Omental fat pad (tissue), 4 donors: ENCODE measurements at places on chromosomes 12 and 14.
A peak's percentile ranks its signal among the peaks of the same experiment; 100 is the strongest.

DNA sequence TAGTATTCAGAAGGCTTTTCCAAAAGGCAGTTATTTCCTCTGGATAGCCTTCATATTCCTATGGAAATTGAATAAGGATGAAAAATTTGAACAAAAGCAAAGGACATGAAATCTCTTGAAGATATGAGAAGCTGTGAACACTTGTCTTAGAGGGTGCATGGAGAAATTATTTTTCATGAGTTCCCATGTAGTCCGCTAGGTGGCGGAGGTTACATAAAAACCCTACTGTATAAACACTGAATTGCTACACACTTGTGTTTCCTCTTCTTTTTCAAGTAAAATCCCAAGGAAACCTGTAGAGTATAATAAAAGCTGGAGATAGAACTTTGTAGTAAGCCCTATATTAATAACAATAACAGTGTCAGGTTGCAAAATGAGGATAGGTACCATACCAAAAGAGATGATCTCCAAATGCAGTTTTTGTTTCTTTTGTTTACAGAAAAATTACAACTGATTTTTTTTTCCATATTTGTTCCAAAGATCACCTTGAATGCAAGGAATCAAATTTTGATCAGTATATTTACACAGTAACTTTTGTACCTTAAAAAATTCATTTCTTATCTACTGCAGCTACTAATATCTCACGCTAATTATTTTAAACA, 37.8 kb upstream of the OR4E1 start:
- DNase-seq = no peak

DNA sequence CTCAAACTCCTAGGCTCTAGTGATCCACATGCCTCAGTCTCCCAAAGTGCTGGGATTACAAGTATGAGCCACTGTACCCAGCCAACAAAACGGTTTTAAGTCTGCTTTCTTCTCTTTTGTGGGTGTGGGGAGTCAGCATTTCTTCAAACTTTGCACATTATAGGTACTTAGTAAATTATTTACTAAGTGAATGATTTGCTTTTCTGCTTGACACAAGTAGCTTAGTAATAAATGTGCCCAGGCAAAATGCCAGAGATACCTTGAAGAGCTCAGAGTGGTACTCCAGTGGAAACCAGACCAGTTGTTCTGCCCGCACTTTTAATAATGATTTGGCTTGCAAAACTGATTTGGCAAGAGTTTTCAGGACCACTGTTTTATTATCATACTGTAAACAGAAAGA, 15.0 kb downstream of the DEPDC4 start:
- no peak for DNase-seq

DNA sequence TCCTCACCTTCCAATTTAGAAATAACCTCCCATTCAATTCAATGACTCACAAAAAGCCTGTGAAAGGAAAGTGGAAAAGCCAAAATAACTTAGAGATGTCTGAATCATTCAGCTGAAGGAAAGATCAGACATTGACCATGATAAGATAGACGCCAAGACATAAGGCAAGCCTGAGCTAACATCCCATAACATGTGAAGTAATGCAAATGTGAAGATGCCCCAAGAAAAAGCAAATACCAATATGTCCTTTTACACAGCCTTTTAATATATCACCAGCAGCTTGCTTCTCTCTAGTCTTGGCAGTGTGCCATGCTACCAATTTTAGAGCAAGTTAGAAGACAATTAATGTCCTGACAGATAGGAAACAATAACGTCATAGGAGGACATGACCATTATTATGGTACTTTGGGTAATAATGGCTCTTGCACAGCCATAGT, 2.4 kb upstream of the NUMB start:
- no peak for DNase-seq

- peak; percentile 52 for DNase-seq
Observed at GRCh38 chr12:115916910-115917668, 360.4 kb downstream of the MED13L start.

DNA sequence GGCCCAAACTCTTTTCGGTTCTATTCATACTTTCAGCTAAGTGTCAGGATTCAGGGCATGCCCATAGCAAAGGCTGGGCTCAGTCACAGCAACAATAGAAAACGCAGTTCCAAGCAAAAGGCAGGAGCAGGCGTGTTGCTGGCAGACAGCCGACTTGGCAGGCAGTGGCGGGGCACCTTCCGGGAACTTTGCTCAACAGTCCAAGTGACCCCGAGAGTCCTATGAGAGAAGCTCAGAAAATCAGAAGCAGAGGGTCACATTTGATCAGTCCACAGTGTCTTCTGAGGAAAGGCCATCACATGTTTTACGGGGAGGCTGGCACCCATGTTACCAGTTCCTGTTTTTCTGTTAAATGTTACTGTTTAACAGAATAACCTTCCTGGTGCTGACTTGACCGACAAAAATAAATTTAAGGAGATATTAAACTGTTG, 115.0 kb downstream of the DACT1 start:
- DNase-seq = peak; percentile 37

GRCh38 chr14:85010186-85010585, 519.8 kb upstream of the FLRT2 start:
- no peak for DNase-seq

GRCh38 chr14:51786227-51786626, 74.2 kb upstream of the GNG2 start:
- no peak for DNase-seq

GRCh38 chr12:118023301-118023860, 6.9 kb downstream of the RFC5 start:
- DNase-seq = no peak

DNA sequence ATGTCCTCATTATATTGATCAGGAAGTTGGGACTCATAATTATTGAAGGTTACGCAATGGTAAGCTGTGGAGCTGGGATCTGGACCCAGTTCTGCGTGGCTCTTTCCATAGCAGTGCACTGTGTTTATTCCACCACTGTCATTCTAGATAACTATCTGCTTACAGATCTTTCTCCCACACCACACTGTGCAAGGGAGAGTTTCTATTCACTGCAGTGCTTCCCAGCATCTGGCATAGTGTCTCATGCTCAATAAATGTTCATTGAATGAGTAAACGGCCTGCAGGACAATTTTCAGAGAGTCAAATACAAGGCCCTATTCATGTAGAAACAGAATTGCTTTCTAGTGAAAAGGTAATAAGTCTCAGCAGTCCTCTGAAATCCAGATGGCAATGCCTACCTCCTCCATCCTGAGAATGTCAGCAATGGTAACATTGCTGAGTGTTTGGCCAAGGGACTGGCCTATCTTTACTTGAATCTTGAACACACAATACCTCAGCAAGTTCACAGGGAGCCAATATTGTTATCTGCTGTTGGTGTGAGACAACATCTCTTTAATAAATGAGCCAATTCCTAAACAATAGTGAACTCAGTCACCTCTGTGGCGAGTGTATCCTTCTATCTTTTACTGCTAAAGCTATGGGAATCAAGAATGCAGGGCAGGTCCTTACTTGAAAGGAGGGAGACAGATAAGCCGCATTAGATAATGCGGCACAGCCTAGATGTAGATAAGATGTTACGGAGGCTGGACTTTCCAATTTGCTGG, 332.4 kb upstream of the PRICKLE1 start:
- DNase-seq = no peak

GRCh38 chr14:51059032-51059431, 35.9 kb downstream of the TRIM9 start:
- no peak for DNase-seq

GRCh38 chr14:89620436-89620835, 203.4 kb upstream of the FOXN3 start:
- no peak for DNase-seq

GRCh38 chr14:49526101-49526500, 60.1 kb downstream of the RPS29 start:
- no peak for DNase-seq

- no peak for DNase-seq
Observed at GRCh38 chr12:51349026-51349425, 2.5 kb upstream of the CELA1 start.

DNA sequence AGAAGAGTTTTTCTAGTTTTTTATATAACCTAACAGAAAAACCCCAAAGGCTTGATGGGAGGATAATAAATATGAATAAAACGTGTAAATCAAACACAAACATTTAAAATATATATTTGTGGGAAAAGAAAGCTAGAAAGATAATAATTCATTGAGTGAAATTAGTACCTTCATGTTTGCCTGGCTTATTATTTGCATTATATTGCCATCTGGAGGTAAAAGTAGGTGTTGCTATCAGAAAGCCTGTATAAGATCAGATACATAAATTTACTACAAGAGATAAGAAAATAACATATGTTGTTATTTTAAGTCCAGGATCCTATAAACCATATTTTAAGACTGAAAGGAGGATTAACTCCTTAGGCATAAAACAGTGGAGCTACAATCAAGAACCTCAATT, 77.7 kb downstream of the NTS start:
- DNase-seq = no peak

DNA sequence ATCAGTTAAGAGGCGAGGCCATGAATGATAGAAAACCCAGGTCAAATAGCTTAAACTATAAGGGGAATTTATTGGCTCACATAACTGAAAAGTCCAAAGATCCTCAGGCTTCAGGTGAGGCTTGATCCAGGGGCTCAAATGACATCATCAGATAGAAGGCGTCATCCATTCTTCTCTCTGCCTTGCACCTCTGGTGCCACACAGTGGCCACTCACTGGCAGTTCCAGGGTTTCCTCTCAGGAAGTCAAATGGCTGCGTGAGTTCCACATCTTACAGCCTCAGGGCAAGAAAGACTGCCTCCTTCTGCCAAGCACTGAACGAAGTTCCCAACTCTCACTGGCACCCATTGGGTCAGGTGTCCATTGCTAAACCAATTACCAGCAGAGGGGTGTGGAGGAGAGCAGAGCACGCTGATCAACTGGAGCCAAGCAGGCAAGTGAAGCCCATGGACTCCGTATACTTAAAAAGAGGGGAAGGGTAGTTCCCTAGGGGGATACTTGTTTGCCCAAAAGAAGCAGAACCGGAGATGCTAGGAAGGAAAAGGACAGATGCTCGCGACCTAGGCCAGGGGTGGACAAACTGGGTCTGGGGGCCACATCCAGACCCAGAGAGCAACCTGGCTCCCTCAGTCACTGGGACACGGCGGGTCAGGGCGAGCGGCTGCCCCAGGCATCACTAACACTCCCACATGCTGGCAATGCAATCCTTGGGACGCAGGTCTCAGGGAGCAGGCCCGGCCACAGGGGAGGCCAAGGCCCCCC, 69.3 kb downstream of the SERPINA3 start:
- DNase-seq = no peak

GRCh38 chr14:80434574-80435321, 223.4 kb upstream of the DIO2 start:
- DNase-seq = no peak

- no peak for DNase-seq
Observed at GRCh38 chr12:7023114-7023513, 4.8 kb upstream of the LPCAT3 start.

GRCh38 chr12:18696971-18697602, 40.7 kb downstream of the PLCZ1 start:
- no peak for DNase-seq

- DNase-seq = no peak
Observed at GRCh38 chr12:13223941-13224340, 27.4 kb downstream of the EMP1 start.

- DNase-seq = no peak
Observed at GRCh38 chr12:121839993-121840761, 18.5 kb downstream of the HPD start.

- no peak for DNase-seq
Observed at GRCh38 chr12:41924111-41924510, 220.6 kb downstream of the GXYLT1 start.

GRCh38 chr14:33948145-33948868, 2.6 kb downstream of the EGLN3 start:
- no peak for DNase-seq

DNA sequence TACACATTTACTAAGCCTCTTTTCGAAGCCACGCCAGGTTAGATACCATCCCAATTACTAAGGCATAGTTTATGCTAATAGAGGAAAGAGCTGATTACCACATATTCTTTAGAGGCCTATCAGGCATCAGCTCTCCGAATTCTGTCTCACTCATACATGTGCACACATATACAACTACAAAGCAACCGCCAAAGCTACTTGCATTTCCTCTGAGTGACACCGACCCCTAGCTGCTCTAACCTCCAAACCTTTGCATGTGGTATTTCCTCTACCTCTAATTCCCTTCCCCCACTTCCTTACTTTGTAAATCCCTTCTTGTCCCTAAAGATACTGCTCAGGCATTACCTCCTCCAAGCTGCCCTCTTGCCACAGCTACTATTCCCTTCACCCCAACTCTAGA, 107.2 kb downstream of the DUSP6 start:
- DNase-seq = no peak

- DNase-seq = no peak
Observed at GRCh38 chr12:84825149-84825548, 87.5 kb downstream of the SLC6A15 start.

GRCh38 chr14:90545966-90546751, 149.3 kb downstream of the CALM1 start:
- no peak for DNase-seq

DNA sequence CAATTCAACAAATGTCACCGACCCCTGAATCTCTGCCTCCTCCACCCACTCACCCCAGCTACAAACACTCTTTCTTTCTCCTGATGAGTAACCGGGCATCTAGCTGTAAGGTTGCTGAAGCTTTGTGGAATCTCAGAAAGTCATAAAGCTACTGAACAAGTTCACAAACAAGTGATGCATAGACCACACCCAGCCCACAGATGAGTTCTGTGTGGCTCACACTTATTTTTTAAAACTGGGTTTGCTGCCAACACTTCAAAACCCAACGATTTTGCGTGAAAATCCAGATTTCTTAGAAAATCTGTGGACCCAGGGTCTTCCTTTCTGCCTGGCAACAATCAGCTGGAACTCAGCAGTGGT, 96.1 kb downstream of the APAF1 start:
- no peak for DNase-seq

- no peak for DNase-seq
Observed at GRCh38 chr12:2389079-2389790, 336.4 kb downstream of the CACNA1C start.

- no peak for DNase-seq
Observed at GRCh38 chr14:33014710-33015109, 76.0 kb downstream of the NPAS3 start.

DNA sequence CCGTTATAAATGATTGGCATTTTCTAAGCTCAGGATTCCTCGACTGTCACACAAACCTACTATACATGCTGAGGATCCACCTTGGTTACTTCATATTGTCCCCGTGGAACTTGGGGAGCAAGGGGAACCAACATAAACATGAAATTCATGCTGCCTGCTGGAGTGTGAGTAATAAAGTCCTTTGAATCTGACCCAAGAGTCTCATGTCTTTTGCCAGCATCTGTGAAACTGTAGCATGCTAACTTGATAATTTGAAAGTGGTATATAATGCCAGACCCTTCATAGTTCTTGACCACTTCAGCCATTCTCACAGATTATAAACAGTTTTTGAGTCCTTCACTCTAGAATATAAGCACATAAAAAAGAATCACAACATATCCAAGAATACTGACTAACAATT, 17.1 kb downstream of the SLC35F4 start:
- DNase-seq = no peak

GRCh38 chr12:10728091-10728490, 5.0 kb upstream of the YBX3 start:
- no peak for DNase-seq

GRCh38 chr14:32072676-32073075, 4.4 kb upstream of the ARHGAP5 start:
- no peak for DNase-seq

- DNase-seq = no peak
Observed at GRCh38 chr14:22202313-22202712, 386.7 kb downstream of the DAD1 start.

GRCh38 chr12:96205908-96206307, 11.7 kb downstream of the ELK3 start:
- no peak for DNase-seq
